ENCODE measurements at places on chromosomes 6 and 20.

DNA sequence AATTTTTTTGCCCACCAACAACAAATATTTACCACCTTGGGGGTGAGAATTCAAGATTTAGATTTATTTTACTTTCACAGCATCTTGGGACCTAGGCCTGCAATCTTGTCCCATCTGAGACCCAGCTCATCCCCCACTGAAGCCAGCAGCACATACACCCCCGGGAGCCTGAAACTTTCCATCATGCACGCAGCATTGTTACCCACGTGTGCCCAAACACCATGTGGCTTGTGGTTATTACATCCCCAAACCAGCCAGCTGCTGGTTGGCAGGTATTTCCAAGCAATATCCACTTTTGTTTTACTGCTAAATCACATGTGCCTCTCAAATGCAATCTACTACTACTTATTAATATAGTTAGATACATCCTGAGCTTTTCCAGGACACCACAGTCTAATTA lies 149.3 kb upstream of the NT5E start:
- no peak for DNase-seq

GRCh38 chr20:14865169-14865568 lies 527.8 kb upstream of the FLRT3 start:
- no peak for DNase-seq

GRCh38 chr6:166999145-166999883 lies at the start of gene CEP43:
TSS of gene CEP43 (plus strand) at chr6:166999397. CDS start at chr6:166999413, 16 bp downstream.
- DNase-seq, result peak; percentile 96

DNA sequence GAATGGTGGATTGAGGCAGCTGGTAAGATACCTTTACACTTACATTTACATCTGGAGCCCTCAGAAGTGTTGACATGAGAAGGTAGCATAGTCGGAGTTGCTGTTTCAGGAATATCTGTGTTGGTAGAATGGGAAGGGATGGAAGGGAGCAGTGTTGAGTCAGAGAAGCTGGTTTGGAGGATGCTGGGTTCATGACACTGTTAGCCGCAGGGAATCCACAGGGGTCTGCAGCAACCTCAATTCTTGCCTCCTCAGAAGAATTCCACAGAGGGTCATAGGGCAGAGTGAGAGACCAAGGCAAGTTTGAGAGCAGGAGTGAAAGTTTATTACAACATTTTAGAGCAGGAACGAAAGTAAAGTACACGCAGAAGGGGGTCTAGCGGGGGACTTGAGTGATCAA lies 536.8 kb downstream of the QKI start:
- no peak for DNase-seq

DNA sequence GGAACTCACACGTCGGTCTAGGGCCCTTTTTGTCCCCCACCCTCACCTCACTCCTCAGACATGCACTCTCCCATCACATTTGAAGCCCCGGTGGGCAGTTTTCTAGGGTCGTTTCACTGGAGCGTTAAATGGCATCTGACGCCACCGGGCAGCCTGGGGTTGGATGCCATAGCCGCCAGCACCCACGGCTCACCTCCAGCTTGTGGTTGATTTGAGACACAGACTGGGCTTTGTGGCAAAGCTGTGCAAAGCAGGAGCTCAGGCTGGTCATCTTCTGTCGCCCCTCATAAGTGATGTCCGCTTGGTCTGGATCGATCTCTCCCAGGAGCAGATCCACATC lies 530 bp downstream of the GOPC start:
- no peak for DNase-seq

DNA sequence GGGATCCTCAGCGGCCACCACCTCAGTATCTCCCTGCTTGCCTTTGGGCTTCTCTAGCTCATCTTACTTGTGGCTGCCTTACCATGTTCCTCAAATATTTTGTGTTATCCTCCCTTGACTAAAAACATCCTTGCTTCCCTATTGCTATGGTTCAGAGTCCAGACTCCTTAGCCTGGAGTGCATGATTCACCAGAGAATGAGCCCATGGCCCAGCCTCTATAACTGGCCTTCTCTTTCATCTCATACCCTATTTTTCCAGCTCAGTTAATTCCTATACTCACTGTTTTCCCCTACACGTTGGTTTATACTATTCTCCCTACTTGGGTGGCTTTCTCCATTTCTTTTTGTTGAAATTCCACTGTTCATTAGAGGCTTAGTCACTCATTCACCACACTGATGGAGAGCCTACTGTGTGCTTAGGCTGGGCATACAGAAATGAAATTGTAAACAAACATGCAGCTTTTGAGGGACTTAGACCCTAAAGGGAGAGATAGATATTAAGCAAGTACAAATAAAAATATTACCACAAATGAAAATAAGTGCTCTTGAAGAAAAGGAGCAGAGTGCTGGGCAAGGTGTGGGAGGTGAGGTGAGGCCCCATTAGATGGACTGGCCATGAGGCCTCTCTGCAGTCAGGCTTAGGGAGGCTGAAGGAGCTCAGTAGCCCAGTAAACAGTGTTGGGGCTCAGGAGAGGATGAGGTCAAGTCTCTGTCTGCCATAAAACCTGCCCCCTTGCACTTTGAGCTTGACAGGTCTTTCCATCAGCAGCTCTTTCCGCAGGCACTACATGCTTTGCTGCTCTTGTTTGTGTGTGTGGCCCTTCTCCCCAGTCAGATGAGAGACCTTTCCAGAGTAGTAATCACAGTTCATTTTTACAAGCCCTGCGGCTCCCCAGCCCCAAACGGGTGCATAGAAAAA lies 109.3 kb downstream of the TCP11 start:
- no peak for DNase-seq

DNA sequence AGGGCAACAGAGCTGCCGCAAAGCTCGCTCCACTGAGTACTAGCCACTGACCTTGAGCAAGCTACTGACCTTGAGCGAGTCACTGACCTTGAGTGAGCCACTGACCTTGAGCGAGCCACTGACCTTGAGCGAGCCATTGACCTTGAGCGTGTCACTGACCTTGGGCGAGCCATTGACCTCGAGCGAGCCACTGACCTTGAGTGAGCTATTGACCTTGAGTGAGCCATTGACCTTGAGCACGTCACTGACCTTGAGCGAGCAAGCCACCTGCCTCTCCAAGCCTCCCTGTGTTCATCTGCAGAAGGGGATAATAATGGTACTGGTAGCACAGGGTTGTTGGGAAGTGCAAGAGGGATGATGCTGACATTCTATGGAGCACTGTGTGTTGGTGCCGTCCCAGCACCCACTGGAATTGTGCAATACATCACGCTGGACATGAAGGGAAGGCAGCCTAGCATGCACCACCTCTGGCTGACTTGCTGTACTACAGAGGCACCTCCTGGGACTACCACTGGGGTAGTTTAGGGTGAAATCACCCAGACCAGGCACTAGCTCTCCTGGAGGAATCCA lies 60.2 kb downstream of the CTCFL start:
- DNase-seq, result no peak

GRCh38 chr6:100344761-100345160 lies 120.0 kb downstream of the SIM1 start:
- DNase-seq, result no peak

GRCh38 chr20:24448170-24448569 lies 21.3 kb upstream of the SYNDIG1 start:
- no peak for DNase-seq

GRCh38 chr6:91376686-91377085 lies 789.8 kb upstream of the MAP3K7 start:
- DNase-seq, result no peak

DNA sequence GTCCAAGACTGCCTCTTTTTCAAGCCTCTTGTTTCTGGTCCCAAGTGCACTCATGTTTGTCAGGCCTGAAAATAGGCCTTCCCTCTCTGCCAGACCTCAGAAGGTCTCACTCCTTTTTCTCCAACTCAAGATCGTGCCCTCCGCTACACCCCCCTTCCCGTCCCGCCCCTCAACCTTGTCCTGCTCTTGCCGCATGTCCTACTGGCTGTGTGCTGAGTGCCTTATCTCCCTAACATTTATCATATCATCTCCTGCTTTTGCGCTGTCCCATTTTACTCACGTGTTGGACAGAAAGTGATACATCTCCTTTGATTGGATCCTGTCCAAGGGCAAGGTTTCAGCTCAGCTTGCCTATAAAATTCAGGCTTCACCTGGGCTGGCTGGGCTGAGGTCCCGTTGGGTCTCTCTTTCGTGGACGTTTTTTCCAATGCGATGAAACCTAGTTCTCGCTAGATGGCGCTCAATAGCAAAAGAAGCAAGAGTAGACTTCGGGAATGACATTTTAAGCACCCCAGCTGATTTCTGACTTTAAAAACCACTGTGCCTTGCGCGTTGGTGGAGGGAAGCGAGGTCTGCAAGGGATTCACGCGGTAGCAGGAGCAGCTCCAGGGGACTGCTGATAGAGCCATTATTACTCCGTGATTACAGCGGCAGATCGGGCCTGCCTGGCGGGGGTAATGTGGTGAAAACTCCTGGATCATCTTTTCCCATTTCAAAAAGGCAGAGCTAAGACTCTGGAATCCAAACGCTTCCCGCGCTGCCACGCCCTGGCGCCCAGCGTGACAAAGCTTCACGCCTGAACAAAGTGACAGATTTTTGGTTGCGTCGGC lies 137.6 kb downstream of the IMPG1 start:
- peak; percentile 67 for DNase-seq

GRCh38 chr6:13304101-13304500 lies 24.2 kb downstream of the TBC1D7 start:
- no peak for DNase-seq

GRCh38 chr6:127854009-127854408 lies 46.8 kb downstream of the THEMIS start:
- no peak for DNase-seq

DNA sequence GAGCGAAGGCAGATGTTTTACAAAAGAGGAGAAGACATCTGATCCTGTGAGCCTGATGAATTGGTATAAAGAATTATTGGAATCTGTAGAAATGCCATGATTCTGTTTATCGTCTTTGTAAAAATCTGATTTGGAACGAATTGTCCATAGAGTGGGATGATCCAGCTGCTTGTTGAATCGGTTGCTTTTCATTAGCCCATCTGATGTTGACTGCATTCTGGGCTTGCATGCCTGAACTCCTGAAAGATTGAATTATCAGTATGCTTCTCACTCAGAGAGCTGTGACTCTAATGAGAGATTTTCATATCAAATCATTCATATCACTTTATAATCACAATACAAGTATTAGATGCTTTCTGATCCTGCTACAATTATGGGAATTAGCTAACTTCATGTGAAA lies 100.6 kb downstream of the KLHL32 start:
- DNase-seq, result no peak

DNA sequence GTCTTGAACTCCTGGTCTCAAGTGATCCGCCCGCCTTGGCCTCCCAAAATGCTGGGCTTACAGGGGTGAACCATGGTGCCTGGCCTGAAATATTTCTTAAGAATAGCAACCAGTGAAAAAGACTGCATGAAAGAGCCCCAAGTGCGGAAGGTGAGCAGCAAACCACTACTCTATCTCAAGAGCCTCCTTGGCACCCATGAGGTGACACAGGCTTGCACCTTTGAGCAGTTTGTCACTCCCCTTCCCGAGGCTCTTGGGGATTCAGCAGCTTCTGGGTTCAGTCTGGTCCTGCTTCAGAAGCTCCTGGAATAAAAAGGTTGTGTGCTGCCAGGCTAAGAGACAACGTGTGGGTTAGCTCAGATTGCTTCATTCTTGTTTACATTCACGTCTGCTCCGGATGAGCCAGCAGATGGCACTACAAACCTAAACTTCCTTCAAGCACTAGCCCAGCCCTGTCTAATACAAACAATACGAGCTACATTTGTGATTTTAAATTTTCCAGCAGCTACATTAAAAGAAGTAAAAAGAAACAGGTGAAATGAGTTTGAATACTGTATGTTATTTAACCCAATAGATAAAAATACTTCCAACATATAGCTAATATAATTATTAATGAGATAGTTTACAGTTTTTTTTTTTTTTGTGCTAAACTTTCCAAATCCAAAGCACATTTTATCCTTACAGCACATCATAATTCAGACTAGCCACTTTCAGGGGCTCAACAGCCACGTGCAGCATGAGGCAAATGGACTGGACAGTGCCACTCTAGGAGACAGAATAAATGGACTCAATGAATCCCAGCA lies 46.2 kb downstream of the GJA10 start:
- DNase-seq, result peak; percentile 67

DNA sequence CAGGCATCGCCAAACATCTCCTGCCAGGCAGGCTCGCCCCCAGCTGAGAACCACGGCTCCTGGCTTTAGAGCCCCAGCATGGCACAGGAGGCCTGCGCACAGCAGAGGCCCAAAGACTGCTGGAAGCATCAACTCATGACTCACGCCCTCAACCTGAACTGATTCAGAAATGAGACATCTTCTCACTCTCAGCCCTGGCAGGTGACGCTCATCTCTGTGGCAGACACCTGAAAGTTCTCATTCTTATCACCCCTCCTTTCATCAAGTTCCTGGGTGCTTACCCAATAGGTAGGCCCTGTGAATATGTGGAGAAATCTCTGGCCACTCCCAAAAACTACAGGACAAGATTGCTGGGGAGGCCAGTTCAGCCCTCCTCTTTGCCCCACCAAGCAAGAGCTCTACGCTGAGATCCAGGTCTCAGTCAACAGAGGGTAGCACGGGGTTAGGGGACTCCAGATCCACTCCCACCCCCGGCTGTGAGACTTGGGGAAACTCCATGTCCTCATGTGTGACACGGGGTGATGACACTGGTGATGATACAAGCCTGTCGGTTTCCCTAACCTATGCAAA lies 11.3 kb downstream of the NFATC2 start:
- DNase-seq, result no peak

GRCh38 chr6:12602342-12602741 lies 114.2 kb upstream of the PHACTR1 start:
- no peak for DNase-seq

DNA sequence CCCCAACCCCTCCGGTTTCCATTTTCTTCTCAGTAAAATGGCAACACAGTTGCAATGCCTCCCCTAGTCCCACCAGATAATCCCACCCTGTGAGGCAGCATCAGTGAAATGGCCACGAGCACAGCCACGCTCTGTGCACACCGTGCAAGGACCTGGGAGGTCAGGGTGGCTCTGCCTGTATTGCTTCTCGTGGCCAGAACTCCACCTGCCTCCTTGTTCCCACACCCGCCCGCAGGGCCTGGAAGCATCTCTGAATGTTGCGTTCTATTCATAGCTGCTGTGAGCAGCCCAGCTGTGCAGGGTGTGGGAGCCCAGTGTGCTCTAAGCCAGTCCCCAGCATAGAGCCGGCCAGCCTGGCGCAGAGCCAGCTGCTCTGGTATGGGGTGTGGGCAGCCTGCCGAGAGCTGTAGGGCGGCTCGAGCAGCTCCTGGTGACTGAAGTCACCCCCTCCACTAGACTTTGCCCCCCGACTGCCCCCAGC lies 161.1 kb downstream of the DLL1 start:
- DNase-seq, result peak; percentile 24

GRCh38 chr20:5719861-5720403 lies 30.3 kb upstream of the SHLD1 start:
- DNase-seq, result no peak

DNA sequence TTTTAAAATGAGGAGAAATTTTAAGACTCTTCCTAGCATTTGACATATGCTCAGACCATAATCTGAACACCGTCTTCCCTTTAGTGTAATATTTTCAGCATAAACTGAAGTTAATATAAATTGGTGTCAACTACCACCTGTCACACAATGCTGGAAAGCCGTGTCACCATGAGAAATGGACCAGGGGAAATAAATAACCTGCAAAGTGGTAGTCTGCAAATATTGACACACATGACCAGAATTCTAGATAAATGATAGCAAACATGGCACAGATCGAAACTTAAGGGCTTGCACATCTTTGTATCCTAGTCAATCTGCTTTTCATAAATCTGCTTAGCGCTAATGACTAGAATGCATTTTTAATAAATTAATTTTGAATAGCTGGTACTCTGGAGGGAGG lies 191.9 kb downstream of the CD83 start:
- DNase-seq, result no peak

Measured in skin of body (tissue), 3 donors.